ENCODE measurements at places on chromosomes 1 and 21.

DNA sequence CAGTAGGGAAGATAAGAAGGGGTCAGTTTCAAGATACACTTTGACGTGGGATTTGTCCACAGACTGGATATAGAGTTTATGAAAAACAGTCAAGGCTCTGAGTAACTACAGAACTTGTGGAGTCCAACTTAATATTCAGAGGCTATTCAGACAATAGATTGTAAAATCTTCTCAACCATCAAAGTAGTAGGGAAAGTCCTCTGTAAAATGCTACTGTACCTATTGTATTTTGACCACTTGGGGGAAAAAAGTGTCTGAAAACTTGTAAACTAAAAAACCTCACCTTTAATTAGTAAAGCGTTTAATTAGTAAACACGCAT, 10.5 kb downstream of the PTP4A2 start:
- DNase-seq, result no peak

GRCh38 chr1:8435569-8436071, 117.7 kb downstream of the SLC45A1 start:
- DNase-seq, result no peak

- no peak for DNase-seq
Measured at GRCh38 chr1:244403431-244403830, 48.3 kb downstream of the ADSS2 start.

- DNase-seq, result no peak
Measured at GRCh38 chr1:192272732-192273131, 44.1 kb upstream of the RGS21 start.

DNA sequence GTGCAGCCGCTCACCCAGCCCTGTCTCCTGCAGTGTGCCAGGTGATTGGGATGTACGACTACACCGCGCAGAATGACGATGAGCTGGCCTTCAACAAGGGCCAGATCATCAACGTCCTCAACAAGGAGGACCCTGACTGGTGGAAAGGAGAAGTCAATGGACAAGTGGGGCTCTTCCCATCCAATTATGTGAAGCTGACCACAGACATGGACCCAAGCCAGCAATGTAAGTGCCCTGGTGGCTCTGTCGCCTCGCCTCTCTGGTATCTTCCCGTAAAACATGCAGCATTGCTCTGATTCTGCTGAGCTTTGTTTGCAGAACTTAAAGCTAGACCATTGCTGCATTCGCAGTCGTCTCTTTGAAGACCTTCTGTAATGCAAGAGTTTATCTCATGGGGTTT, 79.2 kb downstream of the ATP5PO start:
- no peak for DNase-seq

DNA sequence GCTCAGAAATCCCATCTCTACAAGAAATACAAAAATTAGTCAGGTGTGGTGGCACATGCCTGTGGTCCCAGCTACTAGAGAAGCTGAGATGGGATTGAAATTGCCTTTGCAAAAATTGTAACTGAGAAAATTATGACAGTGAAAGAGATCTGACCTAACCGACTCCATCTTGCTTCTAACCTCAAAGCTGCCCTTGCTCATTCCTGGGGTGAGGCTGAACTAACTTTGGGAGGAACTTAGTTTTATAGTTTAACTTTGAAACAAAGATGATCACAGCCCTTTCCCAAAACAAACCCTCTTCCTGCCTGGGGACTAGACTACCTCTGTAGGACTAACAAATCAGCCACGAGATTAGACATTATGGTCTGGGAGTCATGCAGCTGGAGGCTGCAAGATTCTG, 33.8 kb upstream of the ERO1B start:
- no peak for DNase-seq

- DNase-seq, result no peak
Measured at GRCh38 chr1:188027613-188028012, 1198.9 kb downstream of the PLA2G4A start.

DNA sequence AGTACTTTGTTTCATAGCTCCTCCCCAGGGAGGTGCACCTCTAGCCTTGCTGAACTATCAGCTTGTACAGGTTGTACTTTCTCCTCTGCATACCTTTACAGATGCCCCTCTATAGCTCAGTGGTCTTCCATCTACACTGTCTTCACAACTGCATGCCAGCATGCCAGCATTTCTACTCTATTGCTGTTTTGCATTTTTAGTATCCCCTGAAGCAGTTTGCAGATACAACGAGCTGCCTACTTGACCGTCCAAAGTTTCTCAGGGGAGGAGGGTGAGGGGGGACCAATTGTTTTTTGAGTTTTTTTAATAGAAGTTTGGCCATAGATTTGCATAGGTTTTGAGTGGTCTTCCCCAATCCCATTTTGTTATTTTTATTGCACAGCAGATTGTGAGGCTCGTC, 27.6 kb upstream of the CTH start:
- DNase-seq, result no peak

DNA sequence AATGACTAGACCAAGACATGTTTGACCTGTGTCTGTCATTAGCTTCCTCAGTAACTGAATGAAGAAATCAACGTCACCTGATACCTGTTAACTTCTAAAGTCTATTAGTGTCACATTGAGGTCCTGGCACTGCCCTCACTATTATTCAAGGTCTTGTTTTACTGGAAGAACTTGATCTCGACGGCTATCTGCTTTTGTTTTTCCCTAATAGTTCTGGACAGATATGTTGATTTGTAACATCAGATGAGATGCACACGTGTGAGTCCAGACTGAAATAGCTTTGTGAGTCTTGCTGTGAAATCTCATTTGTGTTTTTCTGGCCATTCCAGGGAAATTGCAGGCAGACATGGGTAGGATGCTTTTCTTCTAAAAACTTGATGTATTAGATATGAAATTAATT, 159.2 kb downstream of the RYR2 start:
- DNase-seq, result no peak

DNA sequence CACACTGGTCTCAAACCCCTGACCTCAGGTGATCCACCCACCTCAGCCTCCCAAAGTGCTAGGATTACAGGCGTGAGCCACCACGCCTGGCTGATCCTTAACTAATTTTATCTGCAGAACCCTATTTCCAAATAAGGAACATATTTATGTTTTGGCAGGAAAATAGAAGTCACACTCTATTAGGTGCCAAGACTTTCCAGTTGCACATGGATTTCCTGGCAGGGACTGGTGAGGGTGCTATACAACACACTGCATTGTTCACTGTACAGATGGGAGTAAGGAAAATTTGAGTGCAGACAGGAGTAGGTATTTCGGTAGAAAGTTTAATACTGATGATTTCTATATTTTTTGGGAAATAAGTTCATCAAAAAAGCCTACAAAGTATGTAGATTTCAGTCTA, 605.3 kb upstream of the B3GALT2 start:
- DNase-seq, result no peak

DNA sequence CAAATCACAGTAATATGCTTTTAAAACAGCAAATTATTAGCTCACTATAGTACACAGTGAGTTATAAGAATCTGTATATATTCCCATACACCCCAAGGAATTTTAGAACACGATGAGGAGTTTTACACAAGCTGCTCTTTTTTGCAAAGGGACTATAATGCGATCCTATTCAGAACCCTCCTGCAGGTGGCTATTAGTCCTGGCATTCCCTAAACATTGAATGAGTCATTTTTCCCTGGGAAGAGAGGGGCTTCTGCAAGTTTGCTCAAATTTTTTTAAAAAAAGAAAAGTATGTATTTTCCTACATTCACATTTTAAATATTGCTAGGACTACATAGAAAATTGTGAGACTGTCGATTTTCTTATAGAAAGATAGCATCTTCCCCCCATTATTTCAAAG, 106.3 kb downstream of the COL11A1 start:
- no peak for DNase-seq

DNA sequence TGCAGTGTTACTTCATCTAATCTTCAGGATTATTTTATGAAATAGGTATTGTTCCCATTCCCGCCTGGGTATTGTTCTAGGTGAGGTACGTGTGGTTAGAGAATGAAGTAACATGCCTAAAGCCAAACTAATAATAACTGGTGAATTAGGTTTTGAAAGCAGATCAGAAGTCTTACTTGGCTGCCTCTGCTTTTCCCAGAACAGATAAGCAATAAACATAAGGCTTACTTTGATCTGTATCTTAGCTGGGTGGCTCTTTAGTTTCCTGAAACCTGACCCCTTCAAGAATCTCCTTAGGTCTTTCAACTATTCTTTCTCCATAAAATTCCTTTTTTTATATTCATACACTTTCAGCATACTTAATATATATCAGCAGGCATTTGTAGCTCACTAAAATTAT, 65.3 kb downstream of the VAV3 start:
- peak; percentile 54 for DNase-seq

DNA sequence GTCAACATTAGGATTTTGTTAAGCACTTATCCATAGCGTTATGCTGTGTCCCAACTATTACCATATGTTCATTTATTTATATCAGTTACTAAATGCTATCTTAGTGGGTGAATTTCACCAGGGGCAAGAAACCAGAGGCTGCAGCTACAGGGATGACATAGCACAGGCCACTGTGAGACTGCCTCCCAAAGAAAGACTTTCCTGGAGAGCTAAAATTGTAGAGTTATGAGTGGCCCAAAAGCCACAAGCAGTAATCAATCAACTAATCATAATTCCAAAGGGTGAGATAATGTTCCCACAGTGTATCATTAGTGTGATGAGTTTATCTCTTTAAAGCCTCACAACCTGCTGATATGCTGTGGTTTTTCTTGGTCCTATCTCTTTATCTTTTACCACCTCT, 3.8 kb upstream of the TGFB2 start:
- no peak for DNase-seq

- DNase-seq, result no peak
Measured at GRCh38 chr1:112506306-112506705, 2.5 kb upstream of the WNT2B start.

- DNase-seq, result no peak
Measured at GRCh38 chr1:5933050-5933449, 59.2 kb downstream of the NPHP4 start.

DNA sequence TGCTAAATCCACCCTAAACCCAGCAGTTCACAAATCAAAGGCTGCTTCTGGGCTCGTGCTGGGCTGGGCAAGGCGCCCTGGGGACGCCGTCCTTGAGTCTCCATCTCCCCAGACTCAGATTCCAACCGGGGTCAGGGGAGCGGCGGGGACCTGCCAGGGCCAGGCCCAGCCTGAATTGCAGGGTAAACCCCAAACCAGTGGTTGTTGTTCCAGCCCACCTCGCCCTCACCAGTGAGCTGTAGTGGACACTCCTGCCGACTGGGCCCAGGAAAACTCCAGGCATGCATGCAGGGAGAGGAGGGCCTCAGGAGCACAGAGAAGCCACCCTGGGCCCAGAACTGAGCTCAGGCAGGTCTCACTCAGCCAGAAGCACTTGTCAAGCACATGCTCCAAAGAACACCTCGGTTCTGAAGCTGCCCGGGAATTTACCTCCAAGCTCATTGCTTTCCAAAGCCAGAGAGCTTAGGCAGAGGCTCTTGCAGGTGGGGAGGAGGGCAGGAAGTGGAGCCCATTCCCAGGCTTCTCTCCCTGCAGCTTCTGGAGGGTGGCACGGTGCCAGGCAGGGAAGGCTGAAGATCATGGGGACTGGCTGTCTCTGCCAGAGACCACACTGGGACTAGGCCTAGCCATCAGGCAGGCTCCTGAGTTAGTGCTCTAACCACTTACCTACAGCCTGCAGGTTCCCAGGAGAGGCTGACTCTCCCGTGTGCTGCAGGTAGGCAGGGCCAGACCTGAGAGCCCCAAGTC, 437.0 kb downstream of the MATN1 start:
- no peak for DNase-seq

- no peak for DNase-seq
Measured at GRCh38 chr1:81607086-81607485, 193.6 kb upstream of the ADGRL2 start.

Data from GF-D8 (cell line).